ENCODE measurements at places on chromosomes 7 and 10. TPM values are rescaled to one million over a fixed set of nuclear protein-coding genes. Genes with fewer than 3 reads are reported as not detected.
A peak's percentile ranks its signal among the peaks of the same experiment; 100 is the strongest.

DNA sequence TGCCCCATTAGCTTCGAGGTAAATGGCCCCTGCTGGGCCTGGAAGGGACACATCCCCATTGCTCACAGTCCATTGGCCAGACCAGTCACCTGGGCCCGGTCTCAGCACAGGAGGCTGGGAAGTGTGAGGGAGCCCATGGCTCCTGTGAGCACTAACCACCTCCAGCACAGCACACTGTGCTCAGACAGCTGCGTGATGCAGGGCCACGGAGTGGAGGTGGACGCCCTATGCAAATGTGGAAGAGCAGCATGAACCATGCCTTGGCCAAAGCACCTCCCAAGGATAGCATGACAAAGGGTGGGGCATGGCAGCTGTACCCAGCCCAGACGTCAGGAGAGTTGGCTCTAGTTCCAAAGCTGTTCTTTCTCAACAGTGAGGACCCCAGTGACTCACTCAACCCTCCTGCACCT is 120.1 kb upstream of the ZMIZ1 start:
- ATAC-seq = peak; percentile 97

GRCh38 chr7:19958309-19958896 is 185.0 kb upstream of the TMEM196 start:
- no peak for ATAC-seq

DNA sequence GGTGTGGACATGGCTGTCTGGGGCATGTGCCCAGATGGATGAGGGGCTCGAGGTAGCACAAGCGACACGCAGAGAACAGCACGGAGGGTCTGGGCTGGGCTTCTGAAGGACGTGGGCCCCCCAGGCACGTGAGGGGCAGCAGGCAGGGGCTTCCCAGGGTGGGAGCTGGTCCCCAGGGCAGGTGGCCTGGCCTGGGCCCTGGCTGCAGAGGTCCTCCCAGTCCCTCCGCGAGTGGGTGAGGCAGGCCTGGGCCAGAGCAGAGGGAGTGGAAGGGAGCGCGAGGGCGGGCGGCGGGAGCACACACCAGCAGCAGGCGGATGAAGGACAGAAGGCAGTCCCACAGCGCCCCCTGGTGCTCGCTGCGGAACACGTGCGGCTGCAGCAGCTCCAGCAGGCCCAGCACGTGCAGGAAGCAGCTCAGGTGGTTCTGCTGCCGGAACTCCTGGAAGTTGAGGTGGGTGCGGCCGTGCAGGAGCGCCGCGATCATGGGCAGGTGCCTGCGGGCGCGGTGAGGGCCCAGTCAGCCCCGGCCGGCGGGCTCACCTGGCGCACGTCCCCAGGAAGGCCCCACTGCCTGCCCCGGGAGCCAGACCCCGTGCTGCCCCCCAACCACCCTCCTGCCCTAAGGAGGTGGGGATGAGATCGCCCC is 14.7 kb upstream of the MICALL2 start:
- ATAC-seq = peak; percentile 93

DNA sequence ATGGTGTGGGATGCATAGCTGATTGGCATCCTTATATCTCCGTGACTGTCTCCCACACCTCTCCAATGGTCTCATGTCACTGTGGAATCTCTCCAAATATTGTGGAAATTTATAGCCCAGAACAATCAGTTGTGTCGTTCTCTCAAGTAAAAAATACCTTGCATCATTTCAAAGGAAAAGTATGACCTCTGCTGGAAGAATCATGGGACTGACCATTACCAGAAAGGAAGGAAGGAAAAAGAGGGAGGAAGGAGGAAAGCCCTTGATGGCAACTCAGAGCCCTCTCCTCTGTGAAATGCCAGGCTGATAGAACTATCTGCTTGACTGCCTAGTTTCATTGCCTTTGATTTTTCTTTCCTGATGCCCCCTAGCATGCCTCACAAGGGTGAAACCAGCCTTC is 76.3 kb downstream of the FOXI2 start:
- ATAC-seq = no peak

DNA sequence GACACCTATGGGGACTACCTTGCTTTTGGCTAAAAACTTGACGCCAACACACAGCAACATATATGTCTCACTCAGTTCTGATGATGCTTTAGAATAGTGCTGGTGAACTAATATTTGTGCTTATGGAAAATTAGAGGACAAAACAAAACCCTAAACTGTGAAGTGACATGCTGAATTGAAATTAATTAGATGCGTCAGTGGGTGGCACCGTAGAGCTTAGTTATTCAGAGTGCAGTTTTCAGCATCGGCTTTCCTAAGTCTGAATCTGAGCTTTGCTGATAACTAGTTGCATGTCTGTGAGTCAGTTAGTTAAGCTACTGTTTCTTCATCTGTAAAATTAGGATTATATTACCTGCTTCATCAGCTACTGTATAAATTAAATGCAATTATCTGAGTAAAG is 245.0 kb upstream of the SORCS1 start:
- ATAC-seq = no peak

- no peak for ATAC-seq
Measured at GRCh38 chr10:123611243-123611642, 54.9 kb upstream of the GPR26 start.

DNA sequence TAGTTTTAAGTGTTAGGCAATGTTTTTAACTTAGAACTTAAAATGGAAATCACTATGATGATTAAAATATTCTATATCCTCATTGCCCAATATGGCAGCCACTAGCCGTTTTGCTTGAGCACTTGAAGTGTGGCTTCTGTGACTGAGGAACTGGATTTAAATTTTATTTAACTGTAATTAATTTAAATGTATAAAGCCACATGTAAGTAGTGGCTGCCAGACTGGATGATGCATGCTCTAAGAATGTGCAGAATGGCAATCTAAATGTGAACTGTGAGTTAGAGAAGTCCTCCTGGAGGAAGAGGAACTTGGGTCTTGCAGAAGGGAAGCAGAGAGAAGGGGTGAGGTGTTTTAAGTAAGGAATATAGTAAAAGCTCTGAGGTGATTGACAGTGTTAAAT is 451.4 kb downstream of the SUGCT start:
- ATAC-seq = no peak

BEND7 gene
- total RNA-seq = 16.0 TPM

KAZALD1 gene
- 1.8 TPM for total RNA-seq

GNAI1 gene
- total RNA-seq = 38.7 TPM

Data from motor neuron (in vitro differentiated cells).